ENCODE measurements at places on chromosomes 5 and 9.

- no peak for DNase-seq
Observed at GRCh38 chr5:17257705-17258273, 40.4 kb downstream of the BASP1 start.

GRCh38 chr5:14768508-14769365 is 102.8 kb downstream of the ANKH start:
- DNase-seq, result no peak

- DNase-seq, result no peak
Observed at GRCh38 chr9:35367451-35367850, 122.5 kb upstream of the RUSC2 start.

DNA sequence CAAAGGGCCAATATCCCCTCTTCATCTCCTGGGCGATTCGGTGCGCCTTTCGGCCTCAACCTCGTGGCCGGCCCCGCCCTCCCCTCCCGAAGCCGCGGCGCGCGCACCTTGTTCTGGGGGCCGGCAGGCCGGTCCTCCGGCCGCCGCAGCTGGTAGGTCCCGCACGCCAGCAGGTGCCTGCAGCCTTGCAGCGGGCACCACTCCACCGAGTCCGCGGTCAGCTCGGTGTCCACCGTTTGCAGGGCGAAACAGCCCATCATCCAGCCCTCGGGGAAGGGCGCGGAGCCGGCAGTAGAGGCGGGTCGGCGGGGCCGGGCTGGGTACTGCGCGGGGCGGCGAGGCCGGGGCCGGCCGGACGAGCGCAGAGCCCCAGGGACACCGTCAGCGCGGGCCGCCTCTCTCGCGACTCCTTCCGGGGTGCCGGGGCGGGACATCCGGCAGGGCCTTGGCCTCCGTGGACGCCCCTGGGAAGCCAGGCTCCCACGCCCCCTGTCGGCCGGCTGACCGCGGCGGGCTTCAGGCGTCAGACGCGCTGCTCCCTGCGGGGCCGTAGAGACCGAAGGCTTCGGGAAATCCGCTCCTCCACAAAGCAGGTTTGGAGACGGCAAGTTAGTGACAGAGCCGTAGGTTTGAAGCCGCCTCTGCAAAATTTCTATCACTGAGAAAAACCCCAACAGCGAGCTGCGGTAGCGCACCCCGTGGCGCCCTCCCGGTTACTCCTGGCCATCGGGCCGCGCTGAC is at the start of gene DPH7:
Gene DPH7 (minus strand): TSS at position 408 of the 741 bp plus-strand sequence. CDS start 148 bp downstream, at position 260.
- DNase-seq, result peak; percentile 99

DNA sequence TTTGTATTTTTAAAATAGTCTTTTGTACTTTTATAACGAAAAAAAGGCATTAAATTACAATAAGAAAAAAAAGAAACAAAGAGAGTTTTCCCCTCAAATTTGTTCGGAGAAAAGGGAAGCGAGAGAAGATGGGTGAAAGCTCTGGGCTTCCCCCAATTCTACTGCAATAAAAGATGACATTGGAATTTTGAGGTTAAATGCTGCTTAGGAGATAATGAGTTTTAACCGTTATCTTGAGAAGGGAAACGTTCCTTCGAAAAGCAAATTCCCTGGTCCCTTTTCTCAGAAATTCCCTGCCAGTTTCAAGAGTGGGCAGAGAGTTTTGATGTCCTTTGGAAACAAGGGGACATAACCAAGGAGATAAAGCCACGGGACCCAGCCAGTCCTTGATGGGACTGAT is 18.4 kb upstream of the ERGIC1 start:
- DNase-seq, result no peak

DNA sequence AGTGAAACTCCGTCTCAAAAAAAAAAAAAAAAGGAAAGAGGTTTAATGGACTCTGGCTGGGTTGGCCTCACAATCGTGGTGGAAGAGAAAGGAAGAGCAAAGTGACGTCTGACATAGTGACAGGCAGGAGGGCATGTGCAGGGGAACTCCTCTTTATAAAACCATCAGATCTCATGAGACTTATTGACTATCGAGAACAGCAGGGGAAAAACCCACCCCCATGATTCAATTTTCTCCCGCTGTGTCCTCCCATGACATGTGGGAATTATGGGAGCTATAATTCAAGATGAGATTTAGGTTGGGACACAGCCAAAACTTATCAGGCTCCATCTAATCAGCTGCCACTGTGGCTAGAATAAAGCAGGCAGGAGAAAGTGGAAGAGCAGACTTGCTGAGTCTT is 610.4 kb upstream of the NUDT12 start:
- no peak for DNase-seq

- DNase-seq, result no peak
Observed at GRCh38 chr9:93125331-93125894, 8.6 kb downstream of the NINJ1 start.

DNA sequence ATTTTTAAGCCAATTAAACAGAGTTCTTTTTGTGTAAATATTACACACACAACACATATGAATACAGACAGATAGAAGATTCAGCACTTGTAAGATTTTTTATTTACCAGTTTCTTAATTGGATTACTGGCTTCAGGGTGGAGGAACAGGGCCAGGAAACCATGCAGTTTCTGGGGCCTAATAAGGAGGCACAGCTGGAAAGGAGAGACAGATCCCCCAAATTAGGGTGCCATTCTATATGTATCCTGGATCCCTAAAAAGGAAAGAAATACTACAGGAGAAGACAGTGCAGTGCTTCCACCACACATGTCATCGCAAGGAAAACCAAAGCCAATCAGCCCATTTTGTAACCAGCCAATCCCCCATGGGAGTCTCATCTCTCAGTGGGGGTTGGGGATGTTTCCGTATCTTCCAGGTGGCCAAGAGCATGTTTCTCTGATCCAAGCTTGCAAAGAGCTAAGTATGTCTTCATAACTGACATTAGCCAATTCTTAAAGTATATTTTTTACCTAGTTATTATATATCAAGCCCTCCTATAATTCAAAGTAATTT is 15.8 kb upstream of the ABO start:
- no peak for DNase-seq

DNA sequence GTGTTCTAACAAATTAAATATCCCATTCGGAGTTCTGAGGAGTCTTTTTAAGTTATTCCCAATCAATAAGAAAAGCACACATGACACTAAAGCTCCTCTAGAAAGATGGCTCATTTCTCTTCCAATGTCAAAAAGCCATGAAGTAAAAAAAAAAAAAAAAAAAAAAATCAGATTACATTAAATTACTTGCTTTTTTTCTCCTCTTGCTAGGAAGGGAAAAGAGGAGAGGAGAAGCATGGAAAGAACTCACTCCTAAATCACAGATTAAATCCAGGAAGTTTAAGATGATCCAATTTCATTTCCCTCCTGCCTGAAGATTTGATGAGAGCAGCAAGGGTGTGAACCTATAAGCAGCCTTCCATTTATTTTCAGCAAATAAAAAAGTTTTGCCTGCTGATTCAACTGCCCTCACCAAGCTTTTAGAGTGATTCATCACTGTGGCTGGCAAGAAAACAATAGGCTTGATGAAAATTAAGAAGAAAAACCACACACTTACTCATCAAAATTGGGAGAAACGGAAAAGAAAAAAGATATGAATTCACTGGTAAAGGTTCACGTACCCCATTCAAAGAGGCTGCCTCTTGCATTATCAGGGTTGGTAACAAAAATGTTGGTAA is 19.7 kb downstream of the MYO10 start:
- DNase-seq, result no peak

Data from stimulated activated CD4-positive, alpha-beta T cell treated with anti-CD3 and anti-CD28 coated beads, Interleukin-2, amount 100 ng/mL, for 24 hours (primary cell).